ENCODE measurements at places on chromosomes 16 and 17.

GRCh38 chr17:36132421-36132831, 28.8 kb downstream of the CCL4 start:
- DNase-seq: no peak

GRCh38 chr17:62662855-62663254, 35.4 kb downstream of the MRC2 start:
- DNase-seq: no peak

- no peak for DNase-seq
These were observed 20.2 kb downstream of the SEC14L1 start for GRCh38 chr17:77160875-77161530.

DNA sequence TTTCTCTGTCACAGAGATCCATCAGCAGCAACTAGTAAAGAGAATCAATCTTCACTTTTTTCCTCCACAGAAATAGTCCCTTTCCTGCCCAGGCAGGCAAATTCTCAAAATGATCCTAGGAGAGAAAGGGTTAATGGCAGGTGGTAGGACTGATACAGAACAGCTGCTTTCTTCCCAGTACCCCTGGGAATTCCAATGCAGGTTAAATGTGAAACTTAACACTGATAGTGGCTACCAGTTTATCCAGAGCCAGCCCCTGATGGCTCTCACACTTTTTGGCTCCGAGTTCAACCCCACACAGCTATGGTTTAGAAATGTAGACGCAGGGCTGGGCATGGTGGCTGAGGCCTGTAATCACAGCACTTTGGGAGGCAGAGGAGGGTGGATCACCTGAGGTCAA, 22.2 kb downstream of the MARVELD3 start:
- no peak for DNase-seq

DNA sequence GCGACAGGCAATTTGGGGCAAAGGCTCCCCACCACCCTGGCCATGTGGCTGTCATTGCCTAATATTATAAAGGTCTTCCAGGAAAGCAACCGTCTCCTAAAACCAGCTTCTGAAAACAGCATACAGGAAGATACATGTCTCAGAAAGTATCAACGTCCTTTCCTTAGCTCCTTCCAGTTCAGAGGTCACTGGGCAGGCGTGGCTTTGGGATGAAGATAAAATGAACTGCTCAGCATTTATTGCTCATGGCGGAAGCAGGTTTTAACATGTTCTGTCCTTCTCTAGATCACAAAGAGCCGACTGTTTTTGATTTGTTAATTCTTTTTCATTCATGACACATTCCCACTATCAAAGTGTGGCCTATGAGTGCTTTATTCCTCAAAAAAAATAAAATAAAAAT, 8.0 kb downstream of the CFAP20 start:
- DNase-seq: no peak

DNA sequence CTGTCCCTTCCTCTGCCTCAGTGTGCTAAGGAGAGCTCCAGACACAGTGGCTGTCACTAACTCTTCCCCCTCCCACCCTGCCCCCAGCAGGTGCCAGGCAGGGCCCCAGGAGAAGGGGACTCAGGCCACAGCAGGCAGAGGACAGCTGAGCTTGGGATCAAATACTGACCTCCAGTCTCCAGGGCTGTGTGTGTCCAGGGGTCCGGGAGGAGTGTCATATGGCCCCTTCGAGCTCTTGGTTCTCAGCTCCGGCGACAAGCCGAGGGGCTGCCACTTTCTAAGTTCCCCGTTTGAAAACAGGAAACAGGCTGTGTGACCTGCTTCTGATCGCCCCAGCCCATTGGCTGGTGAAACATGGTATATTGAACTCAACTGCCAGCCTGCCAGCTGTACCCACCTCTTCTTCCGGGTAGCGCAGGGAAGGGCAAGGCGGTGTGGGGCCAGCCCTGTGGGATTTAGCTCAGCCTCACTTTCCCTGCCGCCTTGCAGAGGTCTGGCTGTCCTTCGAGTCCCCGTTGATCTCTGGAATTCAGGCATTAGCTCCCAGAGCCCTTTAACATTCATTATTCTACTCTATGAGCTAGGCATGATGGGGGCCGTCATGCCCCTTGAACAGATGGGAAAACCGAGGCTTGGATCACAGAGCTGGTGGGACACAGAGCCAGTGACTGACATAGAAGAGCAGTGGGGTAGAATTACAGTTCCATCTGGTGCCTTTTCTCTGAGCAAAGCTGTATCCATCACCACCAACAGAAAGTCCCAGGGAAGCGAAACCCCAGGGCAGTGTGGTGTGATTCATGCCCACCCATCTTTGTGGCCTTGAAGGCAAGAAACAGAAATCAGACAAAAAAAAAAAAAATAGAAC, at the start of gene SNX20:
Gene SNX20 (minus strand): TSS at position 292 of the 865 bp plus-strand sequence. CDS start 3,786 bp downstream, outside the sequence.
- peak; percentile 55 for DNase-seq

GRCh38 chr17:145671-146541, 8.5 kb downstream of the SCGB1C2 start:
- no peak for DNase-seq

DNA sequence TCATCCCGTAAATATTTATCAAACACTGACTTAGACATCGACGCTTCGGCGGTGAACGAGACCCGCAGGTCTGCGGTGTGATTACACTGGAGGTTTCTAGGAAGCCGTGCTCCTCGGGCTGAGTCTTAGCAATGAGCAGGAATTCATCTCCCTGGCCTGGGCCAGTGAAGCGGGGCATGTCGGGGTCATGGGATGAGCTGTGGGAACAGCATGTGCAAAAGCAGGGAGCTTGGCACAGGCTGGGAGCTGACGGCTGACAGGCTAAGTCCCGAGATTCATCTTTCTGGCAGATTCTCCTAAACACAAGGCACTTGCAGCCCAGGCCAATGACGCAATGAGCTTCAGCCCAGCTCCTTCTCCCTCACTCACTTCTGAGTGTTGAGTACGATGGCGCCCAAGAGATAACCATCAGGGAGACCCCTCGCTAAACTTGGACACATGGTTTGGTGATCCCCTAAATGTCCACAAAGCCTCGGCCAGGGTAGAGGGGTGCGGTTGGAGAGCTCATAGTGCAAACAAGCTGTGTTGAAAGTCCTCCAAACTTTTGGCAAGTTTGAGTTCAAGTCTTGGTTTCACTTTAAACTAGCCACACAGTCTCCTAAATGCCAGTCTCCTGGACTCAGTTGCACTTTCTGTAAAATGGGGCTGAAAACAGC, 12.8 kb downstream of the CRISPLD2 start:
- DNase-seq: no peak

DNA sequence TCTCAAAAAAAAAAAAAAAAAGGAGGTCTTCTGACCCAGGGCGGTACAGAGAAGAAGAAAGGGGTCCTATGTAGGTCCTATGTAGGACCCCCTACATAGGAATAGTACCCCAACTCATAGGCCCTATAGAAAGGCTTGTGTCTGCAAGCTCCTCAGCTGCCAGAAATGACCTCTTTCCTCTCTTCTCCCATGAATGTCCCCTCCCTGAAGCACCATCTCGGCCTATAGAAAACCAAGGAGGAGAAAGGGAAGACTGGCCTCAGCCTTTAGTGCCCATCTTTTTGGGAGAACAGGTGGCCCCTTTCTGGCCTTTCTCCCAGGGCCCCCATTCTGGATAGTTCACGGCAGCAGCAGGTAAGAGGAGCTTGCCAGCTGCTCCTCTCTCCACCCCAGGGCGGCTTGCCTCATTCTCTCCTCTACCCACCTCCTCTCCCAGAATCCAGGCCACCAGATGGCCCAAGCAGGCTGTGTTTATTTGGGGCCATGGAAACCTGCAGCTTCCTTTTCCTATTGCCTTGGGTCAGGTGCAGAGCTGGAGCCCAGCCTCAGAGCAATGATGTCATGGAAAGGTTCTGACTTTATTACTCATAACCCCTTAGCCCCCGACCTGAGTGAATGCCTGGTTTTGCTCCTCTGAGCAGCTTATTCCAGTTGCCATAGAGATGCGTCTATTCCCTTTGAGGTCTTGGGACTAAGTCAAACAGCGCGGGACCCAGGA, 1.6 kb upstream of the MRPL58 start:
- DNase-seq: no peak

DNA sequence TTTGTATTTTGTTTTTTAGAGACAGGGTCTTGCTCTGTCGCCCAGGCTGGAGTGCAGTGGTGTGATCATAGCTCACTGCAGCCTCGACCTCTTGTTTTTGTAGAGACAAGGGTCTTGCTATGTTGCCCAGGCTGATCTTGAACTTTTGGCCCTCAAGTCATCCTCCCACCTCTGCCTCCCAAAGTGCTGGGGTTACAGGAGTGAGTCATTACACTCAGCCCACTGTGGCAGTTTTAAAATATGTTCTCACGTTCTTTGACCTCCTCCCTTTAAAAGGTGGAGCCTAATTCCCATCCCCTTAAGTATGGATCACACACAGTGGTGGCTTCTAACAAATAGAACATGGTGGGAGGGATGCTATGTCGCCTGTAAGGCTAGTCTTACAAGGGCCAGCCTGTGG, 67.7 kb downstream of the ZDHHC7 start:
- DNase-seq: no peak

DNA sequence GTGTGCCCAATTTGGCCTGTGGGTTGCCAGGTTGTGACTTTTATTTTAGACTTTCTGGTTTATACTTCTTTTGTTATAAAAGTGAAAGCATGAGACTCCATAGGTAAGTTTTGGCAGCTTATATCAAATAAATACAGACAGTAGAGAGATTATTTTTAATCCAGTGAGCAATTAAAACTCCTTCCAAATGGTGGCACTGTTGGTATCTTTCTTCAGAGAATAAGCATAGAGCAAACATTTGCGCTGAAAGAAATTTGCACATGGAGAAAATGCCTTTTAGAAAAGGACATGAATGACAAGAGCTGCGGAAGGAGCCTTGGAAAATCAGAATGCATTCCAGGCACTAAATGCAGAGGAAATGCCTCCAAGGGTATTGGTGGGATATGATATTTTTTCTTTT, 46.1 kb upstream of the DNAJA2 start:
- no peak for DNase-seq

DNA sequence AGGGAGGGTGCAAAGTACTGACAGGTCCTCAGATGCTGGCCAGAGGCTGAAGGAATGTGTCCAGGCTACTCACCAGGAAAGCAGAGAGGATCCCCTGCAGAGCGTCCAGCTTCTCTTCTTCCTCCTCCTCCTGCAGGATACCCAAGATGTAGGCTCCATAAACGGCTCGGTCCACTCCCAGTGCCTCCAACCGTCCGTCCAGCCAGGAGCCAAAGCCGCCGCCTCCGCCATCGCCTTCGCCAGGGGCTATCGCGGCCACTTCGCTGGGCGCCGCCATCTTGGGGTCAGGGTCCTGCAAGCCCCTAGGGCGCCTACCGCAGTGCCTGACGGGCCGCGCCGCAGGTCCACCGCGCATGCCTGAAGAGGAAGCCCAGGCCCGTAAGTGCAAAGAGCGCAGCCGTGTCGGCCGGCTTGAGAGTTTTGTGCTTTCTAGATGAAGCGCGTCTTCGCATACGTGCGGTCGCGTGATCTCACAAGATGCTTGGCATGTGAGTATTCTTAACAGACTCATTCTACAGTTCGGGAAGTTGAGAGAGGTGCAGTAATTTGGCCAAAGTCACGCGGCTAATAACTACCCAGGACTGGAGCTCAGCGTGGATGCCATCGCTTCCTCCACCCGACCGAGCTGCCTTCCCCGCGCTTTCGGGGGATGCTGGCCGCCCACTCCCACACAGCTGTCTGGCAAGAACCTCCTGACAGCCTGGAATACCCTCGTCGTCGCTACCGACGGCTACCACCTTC, at the start of gene CCDC43:
Gene CCDC43 (minus strand): TSS at position 300 of the 741 bp plus-strand sequence. CDS start 23 bp downstream, at position 277.
- peak; percentile 84 for DNase-seq

DNA sequence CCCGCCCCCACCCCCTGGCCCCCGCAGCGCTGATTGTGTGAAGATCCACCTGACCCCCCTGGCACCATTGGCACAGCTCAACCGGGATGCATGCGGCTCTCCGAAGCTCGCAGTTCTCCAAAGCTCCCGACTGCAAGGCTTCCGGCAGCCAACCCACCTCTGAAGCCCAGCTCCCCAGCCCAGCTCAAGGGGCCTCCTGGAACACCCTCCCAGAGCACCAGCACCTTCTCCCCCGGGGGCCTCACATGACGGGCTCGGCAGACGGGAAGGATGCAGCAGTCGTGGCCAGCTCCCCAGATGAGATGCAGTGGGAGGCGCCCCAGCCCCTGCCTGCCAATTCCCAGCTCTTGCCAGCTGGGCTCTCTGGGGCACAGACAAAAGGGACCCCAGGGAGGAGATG, 215.3 kb downstream of the ZNF423 start:
- no peak for DNase-seq

GRCh38 chr17:79306424-79307318, 232.0 kb downstream of the ENGASE start:
- no peak for DNase-seq

- DNase-seq: peak; percentile 62
These were observed 9.1 kb upstream of the ARL5C start for GRCh38 chr17:39174920-39175694.

DNA sequence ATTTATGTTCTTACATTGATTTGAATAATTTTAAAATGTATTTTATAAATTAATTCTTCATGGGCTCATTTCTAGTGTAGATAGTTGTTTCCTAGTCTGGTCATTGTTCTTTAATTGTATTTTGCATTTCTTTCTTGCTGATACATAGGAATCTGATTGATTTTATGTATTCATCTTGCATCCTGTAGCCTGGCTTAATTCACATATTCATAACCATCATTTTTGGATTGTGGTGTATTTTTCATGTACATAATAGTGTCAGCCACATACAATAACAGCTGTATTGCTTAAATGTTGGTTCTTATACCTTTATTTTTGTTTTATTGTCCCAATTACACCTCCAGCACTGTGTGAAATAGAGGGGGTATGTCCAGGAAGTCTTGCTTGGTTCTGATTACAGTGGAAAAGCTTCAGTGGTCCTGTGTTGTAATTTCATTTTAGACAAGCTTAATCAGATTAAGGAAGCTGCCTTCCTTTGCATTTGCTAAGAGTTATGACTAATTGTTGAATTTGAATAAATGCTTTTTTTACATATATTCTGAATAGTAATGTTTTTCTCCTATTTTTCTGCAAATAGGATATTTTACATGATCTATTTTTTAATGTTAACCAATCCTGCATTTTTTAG, 103.7 kb downstream of the USP22 start:
- DNase-seq: no peak

- DNase-seq: no peak
These were observed 79.8 kb downstream of the JPH3 start for GRCh38 chr16:87681981-87682570.

- no peak for DNase-seq
These were observed 60.8 kb upstream of the MED9 start for GRCh38 chr17:17416007-17416399.

GRCh38 chr17:42131981-42132432, 9.4 kb downstream of the HSPB9 start:
- DNase-seq: no peak

GRCh38 chr16:67967183-67967957, 1.1 kb downstream of the SLC12A4 start:
- DNase-seq: no peak

Measured in stimulated activated CD4-positive, alpha-beta T cell treated with anti-CD3 and anti-CD28 coated beads, Interleukin-2, amount 100 ng/mL, for 4 hours (primary cell).